ENCODE measurements at places on chromosomes 1 and 21.

- no peak overlapping the region for H3K4me3 ChIP-seq
- no peak for DNase-seq
- H3K27ac ChIP-seq, result no peak overlapping the region
- H3K36me3 ChIP-seq, result no peaks in the 10 kb centered on the region
- H3K4me1 ChIP-seq, result no peaks in the 10 kb centered on the region
- H3K27me3 ChIP-seq, result no peaks in the 10 kb centered on the region
Observed at GRCh38 chr21:39096754-39097153, 86.5 kb downstream of the PSMG1 start.

DNA sequence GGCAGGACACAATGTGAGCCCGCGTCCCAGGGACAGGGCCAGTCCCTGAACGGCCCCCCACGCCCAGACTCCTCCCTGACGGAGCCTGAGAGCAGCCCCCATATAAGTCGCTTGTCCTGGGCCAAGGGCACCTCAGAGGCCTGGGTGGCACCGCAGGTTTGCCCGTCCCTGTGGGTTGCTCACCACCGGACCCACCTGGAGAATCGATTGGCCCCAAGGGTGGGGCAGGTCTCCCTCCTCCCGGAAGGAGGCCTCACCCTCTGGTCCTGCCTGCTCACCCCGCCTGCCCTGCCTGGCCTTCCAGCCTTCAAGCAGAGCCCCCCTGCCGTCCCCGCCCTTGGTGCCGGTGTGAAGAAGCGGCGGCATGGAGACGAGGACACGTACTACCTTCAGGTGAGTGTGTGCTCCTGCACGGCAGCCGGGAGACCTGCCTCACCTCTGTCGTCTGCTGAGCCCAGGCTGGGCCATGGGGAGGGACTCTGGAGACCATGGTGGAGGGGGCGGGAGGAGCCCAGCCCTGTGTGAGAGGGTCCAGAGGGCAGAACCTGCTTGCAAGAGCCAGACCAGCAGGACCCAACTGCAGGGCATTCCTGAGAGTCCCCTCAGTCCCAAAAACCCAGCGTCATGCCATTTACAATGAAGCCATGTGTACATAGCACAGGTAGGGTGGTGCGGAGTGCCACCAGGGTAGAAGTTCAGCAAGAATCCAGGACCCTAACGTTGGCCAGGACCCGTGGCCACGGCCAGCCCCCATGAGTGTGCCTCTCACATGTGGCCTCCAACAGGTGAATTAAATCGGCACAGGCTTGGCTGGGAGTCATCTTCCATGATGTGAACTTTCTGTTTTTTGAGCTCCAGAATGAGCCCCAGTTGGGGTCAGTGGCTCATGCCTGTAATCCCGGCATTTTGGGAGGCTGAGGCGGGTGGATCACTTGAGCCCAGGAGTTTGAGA, 24.1 kb upstream of the CCDC27 start:
- DNase-seq, result no peak
- H3K27ac ChIP-seq, result no peak overlapping the region
- no peak overlapping the region for H3K4me3 ChIP-seq

- H3K27me3 ChIP-seq, result no peaks in the 10 kb centered on the region
- no peak overlapping the region for H3K4me3 ChIP-seq
- no peaks in the 10 kb centered on the region for H3K4me1 ChIP-seq
- no peak overlapping the region for H3K27ac ChIP-seq
- H3K36me3 ChIP-seq, result no peaks in the 10 kb centered on the region
Observed at GRCh38 chr1:196259316-196259715, 348.9 kb downstream of the KCNT2 start.

- peak overlapping the region; percentile 66 for H3K27ac ChIP-seq
- no peaks in the 10 kb centered on the region for H3K27me3 ChIP-seq
Observed at GRCh38 chr1:227729881-227730629, 5.0 kb downstream of the JMJD4 start.

GRCh38 chr1:181094416-181095212, 6.1 kb downstream of the IER5 start:
- DNase-seq, result no peak
- peaks cover 71% of the 10 kb centered on the region for H3K4me1 ChIP-seq
- H3K27ac ChIP-seq, result no peak overlapping the region
- H3K4me3 ChIP-seq, result no peak overlapping the region
- peaks cover 64% of the 10 kb centered on the region for H3K36me3 ChIP-seq

DNA sequence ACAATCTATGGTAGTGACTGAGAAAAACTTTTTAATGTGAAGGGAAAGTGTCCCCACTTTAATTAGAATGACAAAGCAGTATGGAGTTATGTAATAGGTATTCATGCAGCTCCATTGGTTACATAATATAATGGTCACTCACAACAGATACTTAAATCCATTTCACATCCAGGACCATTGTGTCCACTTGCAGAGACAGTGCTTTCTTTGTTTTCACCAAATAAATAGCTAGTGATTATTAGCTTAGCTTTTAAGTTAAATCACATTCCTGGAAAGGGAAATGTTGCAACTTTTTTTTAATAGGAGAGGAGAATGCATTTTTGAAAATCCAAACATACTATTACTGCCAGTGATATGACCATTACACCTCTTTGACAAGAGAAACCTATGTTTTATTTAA, 22.9 kb downstream of the RGL1 start:
- no peaks in the 10 kb centered on the region for H3K4me1 ChIP-seq
- H3K27me3 ChIP-seq, result no peaks in the 10 kb centered on the region
- no peak overlapping the region for H3K4me3 ChIP-seq
- no peak overlapping the region for H3K27ac ChIP-seq
- H3K36me3 ChIP-seq, result no peaks in the 10 kb centered on the region
- DNase-seq, result no peak

- H3K36me3 ChIP-seq, result no peaks in the 10 kb centered on the region
- no peak for DNase-seq
- no peak overlapping the region for H3K4me3 ChIP-seq
- H3K27me3 ChIP-seq, result peaks cover 5% of the 10 kb centered on the region
Observed at GRCh38 chr21:43341378-43342161, 85.4 kb downstream of the SIK1 start.

DNA sequence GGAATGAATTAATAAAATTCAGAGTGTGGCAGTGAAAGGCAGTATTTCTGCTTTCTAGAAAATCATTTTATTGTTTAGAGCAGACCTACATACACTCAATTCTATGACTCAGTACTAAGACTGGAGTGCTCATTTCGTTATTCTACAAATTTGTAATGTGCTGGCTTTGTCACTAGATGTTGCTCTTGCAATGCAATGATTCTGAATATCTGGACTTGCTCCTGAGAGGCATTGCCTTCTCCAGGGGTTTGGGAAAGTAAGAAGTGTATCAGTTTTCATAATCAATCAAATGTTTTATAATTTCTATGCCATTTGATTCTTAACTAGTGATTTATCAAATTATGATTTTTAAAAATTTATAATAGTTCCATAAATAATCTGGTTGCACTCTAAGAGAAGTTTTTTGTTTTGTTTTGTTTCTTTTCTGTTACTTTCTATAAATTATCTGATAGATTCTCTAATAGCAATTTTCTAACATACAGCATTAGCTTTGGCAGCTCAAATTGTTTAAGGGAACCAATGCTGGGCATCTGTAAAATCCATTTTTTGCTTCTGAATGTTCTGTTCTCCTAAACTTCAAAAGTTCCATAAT, 280.5 kb upstream of the SGIP1 start:
- DNase-seq, result no peak
- H3K27ac ChIP-seq, result peak overlapping the region; percentile 23
- H3K27me3 ChIP-seq, result no peaks in the 10 kb centered on the region
- no peak overlapping the region for H3K4me3 ChIP-seq

- no peak for DNase-seq
- H3K4me1 ChIP-seq, result no peaks in the 10 kb centered on the region
- no peaks in the 10 kb centered on the region for H3K36me3 ChIP-seq
- H3K27ac ChIP-seq, result no peak overlapping the region
- no peak overlapping the region for H3K4me3 ChIP-seq
Observed at GRCh38 chr1:162910161-162910560, 49.2 kb upstream of the CCDC190 start.
